Head of caudate nucleus (tissue), 42 donors: ENCODE measurements at places on chromosomes 5 and 9.

DNA sequence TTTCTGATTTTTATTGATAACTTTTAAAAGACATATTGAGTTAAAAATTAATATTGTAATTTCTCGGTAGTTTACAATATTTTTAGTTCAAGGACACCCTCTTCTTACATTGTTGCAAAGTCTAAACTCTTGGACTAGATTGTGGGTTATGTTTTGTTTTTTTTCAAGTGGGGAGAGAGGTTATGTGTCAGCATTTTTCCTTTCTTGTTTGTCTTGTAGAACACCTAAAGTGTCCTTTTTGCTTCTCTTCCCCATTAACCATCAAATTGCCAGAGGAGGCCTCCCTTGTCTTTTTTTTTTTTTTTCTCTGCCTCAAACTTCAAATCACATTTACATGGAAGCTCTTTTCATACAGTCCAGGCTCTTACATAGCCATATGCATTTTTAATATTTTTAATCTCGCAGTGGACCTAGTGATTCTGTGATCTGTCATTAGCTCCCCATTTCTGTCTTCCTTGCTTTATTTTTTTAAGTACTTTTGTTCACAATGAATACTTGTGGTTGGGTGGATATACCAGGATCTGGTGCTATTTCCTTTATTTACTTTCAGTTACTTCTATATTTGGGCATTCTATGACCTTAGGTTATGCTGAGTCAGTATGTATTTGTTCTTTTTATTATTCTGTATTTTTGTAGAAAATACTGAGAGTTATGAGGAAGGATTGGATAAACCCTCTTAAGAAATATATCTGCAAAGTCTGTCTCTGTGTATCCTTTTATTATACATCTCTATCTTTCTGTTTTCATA is 2280.6 kb upstream of the ACO1 start:
- DNase-seq = no peak

GRCh38 chr5:73365301-73365853 is 83.2 kb downstream of the FOXD1 start:
- no peak for DNase-seq

DNA sequence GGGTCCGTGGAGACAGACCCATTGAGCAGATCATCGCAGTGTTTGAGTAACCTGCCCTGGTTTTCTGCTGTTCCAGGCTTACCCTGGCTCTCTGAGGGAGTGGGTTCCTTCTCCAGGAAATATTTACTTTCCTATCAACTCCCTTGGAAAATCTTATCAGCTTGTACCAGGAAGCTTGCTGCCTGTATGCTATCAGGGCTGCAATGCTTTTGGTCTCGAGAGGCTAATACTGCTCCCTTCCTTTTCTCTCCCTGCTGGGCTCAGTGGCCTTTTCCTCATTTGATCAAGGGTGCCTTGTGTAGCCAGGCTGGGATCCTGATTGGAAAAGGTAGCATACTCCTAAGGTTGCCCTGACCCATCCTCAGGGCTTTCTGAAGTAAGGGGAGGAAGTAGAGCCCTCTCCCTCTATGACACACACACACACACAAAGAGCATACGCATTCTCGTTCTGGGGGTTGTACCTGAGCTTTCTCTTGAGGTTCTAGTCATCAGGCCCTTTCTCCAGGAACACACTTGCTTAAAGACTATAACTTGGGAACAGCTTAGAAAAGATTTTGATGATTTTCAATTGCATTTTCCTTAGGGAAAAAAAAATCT is 41.6 kb downstream of the CYSTM1 start:
- no peak for DNase-seq

DNA sequence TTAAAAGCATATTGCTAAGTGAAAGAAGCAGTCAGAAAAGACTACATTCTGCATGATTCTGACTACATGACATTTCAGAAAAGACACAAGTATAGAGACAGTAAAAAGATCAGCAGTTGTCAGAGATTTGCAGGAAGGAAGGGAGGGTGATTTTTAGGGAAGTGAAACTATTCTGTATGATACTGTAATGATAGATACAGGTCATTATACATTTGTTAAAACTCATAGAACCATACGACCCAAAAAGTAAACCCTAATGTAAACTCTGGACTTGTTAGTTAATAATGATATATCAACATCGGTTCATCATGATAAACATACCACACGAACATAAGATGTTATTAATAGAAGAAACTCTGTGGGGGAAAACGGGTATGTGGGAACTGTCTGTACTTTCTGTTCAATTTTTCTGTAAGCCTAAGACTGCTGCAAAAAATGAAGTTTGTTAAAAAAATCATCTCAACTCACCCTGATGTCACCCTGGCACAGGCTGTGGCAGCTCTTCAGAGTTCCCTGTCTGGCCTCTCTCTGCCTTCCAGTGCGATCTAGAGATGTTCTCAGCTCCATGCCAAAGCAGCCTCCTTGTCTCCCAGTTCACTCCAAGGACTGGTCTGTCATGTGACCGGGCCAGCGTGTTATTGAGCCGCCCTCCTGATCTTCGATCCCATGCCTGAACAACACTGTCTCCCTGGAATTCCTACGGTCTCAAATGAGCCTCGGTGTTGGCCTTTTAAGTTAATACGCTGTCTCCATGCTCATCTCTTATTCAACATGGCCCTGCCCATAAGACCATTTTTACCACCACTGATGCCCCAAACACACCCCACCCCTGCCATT is 35.4 kb downstream of the PRLR start:
- peak; percentile 9 for DNase-seq

GRCh38 chr5:77095189-77095588 is 8.1 kb upstream of the ZBED3 start:
- no peak for DNase-seq

GRCh38 chr5:172846249-172846648 is 12.2 kb downstream of the ERGIC1 start:
- no peak for DNase-seq

GRCh38 chr5:156934450-156935211 is 28.4 kb downstream of the TIMD4 start:
- peak; percentile 53 for DNase-seq

GRCh38 chr5:112546946-112547592 is 128.0 kb upstream of the EPB41L4A start:
- no peak for DNase-seq

DNA sequence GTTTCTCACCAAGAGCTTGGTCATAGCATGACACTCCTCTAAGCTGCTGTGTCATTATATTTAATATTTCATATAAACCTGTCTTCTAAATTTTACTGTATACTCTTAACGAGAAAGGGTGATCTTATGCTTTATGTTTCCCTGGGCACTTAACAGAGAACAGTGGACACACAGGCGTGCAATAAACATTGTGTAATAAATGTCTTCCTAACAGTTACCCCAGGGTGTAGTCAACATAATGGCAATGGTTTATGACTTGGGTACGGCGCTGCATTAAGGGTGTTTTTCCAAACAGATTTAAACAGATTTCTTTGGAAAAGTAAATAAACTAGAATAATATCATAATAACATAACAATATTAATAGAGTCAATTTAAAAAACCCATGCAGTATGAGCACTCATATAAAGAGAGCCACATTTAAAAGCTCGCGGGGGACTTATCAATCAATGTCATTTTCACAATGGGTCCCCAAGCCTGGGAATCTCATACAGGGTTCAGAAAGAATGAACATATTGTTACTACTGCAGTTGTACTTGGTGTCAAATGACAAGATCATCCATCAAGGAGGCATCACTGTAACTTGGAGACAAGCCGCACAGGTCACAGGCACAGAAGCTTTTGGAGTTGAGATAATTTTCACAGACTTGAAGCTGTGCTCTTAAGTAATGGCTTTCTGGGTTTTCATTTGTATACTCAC is 376.4 kb downstream of the CTNND2 start:
- DNase-seq = no peak

DNA sequence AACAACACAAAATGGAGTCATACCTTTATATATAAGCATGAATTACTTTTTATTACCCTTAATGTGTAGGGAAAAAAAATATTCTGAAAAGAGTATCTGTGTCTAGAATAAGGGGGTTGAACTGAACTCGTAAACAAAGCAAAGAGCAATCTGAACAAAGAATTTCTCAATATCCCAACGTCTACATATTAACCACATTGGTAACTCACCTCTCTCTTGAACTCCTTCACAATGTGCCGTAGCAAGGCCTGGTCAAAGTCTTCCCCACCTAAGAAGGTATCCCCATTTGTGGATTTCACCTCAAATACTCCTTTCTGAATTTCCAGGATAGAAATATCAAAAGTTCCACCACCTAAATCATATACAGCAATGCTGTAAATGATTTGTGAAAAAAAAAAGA is 8.4 kb downstream of the HSPA9 start:
- no peak for DNase-seq

DNA sequence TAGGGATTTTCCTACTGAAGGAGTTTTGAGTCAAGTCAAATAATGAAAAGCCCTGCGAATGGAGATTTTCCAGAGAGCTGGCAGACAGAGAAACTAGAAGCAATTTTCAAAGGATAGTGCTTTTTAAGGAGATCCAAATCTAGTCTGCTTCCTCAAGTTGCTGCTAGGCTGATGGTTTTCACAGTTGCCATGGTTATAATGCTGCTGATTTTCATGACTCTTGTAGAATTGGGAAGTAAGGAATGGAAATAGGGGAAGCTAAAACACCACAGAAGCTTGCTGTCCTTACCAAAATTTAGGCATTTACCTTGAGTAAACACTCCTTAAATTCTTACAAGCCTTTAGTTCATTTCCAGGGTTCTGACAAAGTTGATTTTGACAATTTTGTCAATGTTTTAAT is 30.1 kb upstream of the HAPLN1 start:
- no peak for DNase-seq

DNA sequence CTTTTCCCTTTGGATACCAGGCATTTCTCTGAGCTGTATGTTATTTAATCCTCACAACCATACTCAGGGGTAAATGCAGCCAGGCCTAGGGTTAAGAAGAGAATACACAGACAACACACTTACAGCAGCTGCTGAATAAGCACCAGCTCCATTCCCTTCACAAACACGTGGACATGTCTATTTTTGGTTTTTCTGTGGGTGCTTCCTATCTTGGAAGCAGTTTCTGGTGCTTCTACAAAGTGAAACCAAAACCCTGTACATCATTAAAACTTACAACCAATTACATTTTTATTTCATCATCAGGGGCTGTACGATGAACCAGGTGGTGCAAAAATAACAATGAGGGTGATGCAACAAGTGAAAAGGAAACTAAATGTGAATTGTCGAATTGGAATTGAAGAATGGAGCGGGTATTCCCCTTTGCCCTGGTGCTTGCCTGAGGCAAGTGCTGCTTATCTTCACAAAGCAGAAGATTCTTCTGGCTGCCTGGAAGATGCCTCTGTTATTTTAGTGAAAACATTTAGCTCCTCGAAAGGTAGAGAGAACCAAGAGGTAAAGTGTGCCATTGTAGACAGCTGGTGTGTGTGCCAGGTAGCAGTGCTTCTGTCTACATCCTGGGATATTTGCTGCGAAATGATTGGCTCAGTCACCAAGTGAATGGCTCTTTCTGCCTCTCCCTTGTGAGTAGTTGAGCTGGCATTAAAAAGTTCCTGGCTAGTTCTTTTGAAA is 18.6 kb upstream of the IFNB1 start:
- no peak for DNase-seq

DNA sequence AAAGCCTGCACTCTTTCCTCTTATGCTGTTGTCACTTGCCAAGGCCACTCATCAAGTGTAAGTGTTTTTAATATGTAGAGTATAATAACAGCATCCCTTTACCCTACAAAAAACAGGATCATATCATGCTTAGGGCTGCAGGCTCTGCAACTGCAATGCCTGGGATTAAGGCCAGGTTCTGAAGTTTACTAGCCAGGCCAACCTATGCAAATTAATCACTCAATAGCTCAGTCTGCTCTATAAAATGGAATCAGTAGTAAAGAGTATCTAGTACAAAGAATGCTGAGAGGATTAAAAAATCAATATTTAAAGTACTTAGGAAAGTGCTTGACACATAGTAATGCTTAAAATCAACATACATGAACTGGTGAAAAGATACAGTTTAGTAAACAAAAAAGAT is 253.3 kb downstream of the EDIL3 start:
- DNase-seq = no peak

- DNase-seq = peak; percentile 66
These were observed 2.5 kb downstream of the IL11RA start for GRCh38 chr9:34654323-34655051.

DNA sequence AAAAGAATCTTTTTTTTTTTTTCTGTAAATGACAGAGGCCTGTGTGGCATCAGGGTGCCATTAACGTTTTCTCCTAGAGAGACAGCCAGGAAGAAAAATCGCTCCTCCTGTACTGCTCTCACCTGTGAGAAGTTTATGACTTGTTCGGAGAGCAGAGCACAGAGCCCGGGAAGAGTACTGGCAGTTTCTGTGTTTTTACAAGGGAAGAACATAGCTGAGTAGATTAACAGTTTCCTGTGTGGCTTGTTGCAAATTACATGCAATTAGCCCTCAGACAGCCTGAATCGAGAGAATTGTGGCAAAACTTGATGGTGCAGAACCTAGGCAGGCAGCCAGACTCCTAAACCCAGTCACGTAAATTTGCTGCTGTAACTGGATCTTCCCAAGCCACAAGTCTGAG is 32.1 kb downstream of the PRKACG start:
- DNase-seq = no peak

DNA sequence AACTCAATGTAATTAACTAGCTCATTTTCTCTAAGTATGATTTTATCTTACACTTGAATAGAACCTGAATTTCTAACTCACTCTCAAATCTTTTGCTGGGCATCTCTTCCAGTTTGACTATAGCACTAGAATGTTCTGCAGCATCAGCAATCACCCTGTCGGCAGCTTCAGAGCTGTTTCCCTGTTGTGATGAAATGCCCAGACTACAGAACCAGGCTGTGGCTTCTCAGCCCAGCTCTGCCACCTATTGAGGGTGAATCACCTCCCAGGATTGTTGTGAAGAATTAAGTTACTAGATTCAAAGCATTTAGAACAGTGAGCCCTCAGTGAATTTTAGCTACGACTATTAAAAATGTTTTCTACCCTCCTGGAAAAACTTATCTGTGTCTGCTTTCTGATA is 90.4 kb upstream of the ANKRD55 start:
- DNase-seq = no peak

- DNase-seq = no peak
These were observed 5.3 kb upstream of the ZNF366 start for GRCh38 chr5:72512593-72512860.

- DNase-seq = no peak
These were observed 28.1 kb downstream of the FYB1 start for GRCh38 chr5:39191216-39191615.

DNA sequence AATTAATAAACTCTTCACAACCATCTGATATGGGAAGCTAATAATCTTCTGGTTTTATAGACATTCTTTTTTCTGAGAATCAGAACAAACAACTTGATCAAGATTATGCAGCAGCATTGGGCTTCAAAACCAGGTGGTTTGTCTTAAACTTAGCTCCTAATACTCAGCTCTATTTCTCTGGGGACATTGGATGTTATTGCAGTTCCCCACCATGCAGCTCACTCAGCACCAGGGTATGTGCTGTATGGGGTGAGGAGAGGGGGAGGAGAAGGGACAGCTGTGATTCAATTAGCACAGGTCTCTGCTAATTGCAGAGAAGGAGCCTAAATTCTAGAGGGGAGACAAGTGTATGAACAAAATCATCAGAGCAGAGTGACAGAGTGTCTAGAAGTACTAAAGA is 210.7 kb upstream of the TNC start:
- DNase-seq = no peak
